Transverse colon (tissue), 4 donors: ENCODE measurements at places on chromosomes 6 and 20.

DNA sequence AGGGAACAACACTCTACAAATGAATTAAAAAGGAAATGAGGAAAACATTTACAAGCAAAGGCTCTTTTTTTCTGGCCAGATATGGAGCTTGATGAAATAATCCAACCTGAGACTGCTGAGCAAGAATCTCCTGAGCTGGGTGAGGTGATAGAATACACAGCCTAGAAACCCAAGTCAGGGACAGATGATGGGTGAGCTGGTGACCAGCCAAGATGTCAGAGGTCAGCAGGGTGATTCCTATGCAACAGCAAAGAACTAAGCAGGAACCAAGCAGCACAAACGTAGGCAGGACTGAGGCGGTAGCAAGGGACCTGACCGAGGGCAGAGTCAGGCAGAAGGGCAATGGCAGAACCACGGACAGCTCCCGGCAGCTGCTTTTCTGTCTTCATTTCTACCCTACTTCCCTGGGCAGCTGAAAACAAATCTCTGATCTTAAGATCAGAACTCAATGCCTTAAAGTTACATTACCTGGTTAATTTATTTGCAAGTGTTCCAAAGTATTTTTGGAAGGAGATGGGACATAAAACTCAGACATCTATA lies 75.1 kb downstream of the CDC40 start:
- DNase-seq = no peak

DNA sequence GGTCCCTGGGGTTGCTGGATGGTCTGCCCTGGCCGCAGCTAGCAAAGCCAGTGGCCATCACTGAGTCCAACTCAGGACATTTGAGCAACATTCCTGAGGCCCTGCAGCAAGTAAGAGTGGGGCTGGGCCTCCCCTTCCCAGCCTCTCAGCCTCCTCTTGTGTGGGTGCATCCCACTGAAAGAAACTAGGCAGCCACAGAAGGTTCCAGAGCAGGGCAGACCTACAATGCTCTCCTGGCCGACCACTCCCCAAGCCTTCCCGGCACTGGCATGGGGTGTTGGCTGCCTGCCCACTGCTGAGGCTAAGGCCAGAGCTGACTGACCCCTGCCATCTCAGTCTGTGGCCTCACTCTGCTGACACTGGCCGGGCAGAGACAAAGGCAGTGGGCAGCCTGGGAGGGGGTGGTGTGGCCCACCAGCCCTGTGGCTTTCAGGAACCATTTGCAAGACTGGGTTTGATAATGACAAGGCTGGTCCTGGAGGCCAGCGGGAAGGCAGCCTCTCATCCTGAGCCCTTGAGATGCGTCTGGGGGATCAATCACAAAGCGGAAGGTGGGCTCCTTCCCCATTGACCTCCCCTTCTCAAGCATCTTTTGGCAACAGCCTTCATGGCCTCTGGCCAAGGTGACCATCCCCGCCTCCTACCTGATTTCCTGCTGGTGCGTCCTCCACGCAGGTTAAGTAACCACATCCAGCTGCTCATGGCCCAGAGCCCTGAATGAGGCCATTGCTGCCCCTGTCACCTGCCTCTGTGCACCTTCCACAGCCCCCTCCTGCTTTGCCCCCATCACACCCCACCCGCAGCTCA lies 9.6 kb downstream of the DLGAP4 start:
- DNase-seq = no peak

DNA sequence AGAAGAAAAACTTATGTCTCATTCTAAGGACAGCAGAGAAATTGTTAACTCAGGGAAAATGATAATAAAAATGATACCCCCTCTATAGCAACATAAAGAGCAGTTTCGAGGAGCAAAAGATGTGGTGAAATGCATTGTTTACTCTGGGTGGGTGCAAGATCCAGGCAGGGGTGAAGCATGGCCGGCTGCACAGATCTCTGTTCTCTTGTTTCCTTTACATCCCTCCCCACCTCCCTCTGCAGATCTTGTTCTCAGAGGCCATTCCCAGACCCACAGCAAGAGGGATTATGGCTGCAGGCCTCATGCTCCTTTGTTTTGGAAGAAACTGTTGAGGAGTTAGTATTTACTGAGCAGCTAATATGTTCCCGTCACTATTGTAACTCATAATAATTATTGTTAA lies 1.8 kb downstream of the BTN3A1 start:
- DNase-seq = no peak

GRCh38 chr6:157063176-157063905 lies 260.0 kb downstream of the TMEM242 start:
- DNase-seq = no peak

- no peak for DNase-seq
Observed at GRCh38 chr20:3248167-3248992, 9.4 kb upstream of the SLC4A11 start.

- no peak for DNase-seq
Observed at GRCh38 chr6:32167154-32167760, 2.9 kb downstream of the EGFL8 start.

- DNase-seq = no peak
Observed at GRCh38 chr6:29451471-29452193, 5.2 kb downstream of the OR11A1 start.

DNA sequence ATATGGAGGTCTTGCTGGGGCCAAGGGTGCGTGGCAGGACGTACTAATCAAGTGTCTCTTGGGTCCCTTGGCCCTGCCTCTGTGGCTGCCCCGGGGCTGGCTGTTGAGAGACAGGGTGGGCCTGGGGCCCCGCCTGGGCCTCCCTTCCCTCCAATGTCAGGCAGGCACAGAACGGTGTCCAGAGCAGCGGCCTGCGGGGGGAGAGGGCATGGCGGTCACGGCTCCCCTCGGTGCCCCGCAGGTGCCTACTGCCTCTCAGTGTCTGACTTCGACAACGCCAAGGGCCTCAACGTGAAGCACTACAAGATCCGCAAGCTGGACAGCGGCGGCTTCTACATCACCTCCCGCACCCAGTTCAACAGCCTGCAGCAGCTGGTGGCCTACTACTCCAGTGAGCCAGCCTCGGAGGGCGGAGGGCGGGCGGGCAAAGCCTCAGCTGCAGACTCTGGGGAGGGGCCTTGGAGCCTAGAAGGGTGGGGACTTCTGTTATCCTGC lies 50.0 kb downstream of the SRC start:
- DNase-seq = no peak

DNA sequence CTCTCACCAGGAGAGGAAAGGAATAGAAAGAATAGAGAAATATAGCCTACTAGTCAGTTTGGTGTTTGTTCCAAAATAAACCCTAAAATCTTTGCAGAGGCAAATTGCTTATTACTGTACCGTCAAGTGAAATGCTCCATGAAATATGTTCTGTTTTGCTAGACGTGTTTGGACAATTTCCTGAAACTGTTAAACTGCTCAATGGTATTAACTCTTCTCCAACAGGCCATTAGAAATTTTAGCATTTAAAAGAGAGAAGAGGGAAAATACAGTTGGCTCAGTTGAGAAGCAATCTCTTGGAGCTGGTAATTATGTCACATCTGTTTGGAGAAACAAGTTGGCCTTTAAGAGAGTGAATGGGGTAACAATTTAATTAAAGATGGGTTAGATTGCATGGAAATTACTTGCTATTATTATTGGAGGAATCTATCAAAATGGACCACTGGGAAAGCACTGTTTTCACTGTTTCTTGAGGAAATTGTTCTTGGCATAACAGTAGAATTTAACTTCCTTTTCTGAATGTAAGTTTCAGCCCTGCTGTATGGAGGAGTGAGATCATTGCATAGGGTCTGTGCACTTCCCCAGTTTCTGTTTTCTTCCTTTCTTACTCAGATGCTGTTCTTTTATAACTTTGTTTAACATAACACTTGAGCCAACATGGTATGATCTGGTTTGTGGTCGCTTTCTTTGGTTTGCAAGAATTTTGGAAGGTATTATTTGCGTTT lies 373.6 kb downstream of the PLCB1 start:
- no peak for DNase-seq

- DNase-seq = no peak
Observed at GRCh38 chr6:37025621-37026466, 20.4 kb downstream of the FGD2 start.

GRCh38 chr6:53829698-53830221 lies 35.0 kb downstream of the LRRC1 start:
- peak; percentile 49 for DNase-seq

DNA sequence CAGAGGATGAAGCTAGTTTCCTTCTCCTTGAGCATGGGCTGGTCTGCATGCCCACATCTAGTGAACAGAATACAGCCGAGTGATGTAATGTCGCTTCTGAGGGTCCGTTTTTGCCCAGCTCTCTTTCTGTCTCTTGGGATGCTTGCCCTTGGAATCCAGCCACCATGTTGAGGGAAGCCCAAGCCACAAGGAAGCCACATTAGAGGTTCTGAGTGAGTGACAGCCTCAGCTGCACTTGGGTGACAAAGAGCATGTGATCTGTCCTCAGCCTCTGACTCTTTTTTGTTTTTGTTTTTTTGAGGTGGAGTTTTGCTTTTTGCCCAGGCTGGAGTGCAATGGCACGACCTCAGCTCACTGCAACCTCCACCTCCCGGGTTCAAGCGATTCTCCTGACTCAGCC lies 100.6 kb upstream of the SALL4 start:
- no peak for DNase-seq

- no peak for DNase-seq
Observed at GRCh38 chr6:53792016-53792415, 2.8 kb upstream of the LRRC1 start.

- DNase-seq = peak; percentile 26
Observed at GRCh38 chr6:144582939-144583613, 297.9 kb downstream of the UTRN start.
